Right ventricle myocardium inferior (tissue), 1 donor: ENCODE measurements at places on chromosomes 16 and 17. TPM values are rescaled to one million over a fixed set of nuclear protein-coding genes. Genes with fewer than 3 reads are reported as not detected.

GRCh38 chr17:75219815-75220214, 14.3 kb downstream of the NUP85 start:
- DNase-seq: no peak

- DNase-seq: peak; percentile 31
Observed at GRCh38 chr17:49572806-49573420, 2.8 kb upstream of the NXPH3 start.

DNA sequence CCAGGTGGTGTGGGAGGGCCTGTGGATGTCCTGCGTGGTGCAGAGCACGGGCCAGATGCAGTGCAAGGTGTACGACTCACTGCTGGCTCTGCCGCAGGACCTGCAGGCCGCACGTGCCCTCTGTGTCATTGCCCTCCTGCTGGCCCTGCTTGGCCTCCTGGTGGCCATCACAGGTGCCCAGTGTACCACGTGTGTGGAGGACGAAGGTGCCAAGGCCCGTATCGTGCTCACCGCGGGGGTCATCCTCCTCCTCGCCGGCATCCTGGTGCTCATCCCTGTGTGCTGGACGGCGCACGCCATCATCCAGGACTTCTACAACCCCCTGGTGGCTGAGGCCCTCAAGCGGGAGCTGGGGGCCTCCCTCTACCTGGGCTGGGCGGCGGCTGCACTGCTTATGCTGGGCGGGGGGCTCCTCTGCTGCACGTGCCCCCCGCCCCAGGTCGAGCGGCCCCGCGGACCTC, 798 bp downstream of the CLDN9 start:
- no peak for DNase-seq

DNA sequence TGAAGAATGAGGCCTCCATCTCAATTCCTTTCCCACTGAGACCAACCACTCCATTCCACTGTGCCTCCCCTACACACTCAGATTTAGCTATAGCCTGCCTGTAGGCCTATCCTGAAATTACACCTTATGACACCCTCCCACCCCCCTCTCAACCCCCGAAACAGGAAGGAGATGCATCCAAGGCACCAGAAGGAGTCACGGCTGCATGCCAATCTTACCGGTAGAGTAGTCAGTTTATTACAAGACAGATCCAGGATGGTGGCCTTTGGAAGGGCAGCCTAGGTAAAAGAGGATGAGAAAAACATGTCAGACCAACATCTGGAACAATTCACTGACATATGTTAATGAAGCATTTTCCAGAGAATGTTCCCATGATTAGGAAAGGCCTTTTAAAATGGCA, 2.6 kb downstream of the LRRC59 start:
- no peak for DNase-seq

DNA sequence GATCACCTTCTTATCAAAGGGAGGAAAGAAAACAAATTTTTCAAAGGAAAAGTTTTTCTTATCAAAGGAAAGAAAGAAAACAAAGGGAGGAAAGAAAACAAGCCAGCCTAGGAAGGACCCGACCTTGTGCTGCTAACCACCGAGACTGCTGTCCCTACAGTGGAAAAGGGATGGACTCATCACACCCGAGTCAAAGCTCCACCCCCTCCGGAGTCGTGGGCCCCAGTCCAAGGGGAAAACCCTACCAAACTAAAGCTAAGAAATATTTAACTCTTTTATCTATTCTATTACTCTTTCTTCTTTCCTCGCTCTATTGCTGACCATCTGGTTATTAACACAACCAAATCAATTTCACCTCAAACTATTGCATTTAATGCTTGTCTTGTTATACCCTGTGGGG, 6.1 kb upstream of the ENDOV start:
- no peak for DNase-seq

- DNase-seq: no peak
Observed at GRCh38 chr17:72970797-72971196, 121.7 kb downstream of the SLC39A11 start.

GRCh38 chr17:35390663-35391062, 17.2 kb upstream of the SLFN11 start:
- DNase-seq: no peak

DNA sequence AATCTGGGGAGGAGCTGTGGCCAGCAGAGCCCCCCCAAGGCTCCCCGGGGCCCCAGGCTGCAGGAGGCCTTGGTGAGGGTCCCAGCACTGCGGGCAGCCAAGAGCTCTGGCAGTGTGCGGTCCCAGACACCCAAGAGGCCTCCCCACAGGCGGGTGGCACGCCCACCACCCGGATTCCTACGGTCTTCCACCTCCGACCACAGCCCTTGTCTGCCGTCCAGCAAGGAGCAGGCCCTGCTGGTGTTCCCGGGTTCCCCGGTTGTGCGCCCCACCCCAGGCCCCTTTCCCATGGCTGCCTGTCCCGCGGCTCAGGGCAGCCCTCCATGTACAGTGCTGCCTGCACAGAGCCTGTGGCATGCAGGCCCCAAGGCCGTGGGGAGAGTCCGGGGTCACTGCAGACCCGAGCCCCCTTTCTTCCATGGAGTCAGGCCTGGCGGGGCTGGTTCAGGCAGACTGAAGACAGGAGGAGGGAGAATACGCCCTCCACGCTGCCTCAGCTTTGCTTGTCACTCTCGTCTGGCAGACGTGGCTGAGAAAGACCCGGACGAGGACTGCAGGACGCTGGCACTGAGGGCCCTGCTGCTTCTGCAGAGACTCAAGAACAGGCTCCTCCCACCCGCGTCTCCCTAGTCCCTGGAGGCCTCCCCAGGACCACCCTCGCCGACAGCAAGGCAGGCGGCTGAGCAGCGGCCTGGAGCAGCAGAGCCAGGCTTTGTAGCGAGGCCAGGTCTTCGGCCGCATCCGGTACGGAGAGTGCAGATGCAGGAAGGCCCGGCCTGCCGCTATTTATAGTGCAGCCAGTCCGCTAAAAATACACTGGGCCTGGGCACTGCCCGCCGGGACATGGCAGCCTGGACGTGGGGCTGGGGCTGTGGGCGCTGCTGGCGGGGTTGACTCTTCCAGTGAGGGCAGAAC, 16.4 kb downstream of the TELO2 start:
- peak; percentile 73 for DNase-seq

DNA sequence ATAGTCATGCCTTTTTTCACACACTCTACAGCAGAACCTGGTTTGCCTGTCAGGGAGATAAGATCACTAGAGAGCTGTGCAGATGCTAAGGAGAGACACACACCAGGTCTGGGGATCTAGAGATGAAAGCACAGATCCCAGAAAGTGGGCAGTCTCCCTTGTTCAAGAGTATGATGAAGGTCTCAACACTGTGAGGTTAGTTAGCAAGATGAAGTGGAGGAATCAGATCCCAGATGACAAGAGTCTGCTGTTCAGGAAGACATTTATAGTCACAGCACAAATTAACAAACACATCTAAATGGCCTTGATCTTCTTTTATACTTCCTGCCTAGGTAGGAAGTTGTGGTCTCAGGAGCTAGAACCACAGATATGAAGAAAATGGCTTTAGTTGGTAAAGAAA, 23.4 kb upstream of the SKAP1 start:
- no peak for DNase-seq

- DNase-seq: no peak
Observed at GRCh38 chr16:88922826-88923410, 54.1 kb downstream of the CBFA2T3 start.

DNA sequence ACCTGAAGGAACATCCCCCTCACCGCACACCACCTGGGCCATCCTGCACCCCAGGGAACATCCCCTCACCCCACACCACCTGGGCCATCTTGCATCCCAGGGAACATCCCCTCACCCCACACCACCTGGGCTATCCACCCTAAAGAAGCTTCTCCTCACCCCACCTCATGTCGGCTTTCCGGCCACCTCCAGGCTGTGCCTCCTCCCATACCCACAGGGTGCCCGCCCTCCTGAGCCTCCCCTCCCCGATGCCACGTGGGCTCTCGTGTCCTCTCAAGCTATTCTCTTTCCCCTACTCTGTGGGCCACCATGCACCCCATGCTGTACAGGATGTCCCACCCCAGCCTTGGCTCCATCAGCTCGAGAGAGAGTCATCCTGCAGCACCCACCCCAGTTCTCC, 18.0 kb downstream of the MYLK3 start:
- no peak for DNase-seq

DNA sequence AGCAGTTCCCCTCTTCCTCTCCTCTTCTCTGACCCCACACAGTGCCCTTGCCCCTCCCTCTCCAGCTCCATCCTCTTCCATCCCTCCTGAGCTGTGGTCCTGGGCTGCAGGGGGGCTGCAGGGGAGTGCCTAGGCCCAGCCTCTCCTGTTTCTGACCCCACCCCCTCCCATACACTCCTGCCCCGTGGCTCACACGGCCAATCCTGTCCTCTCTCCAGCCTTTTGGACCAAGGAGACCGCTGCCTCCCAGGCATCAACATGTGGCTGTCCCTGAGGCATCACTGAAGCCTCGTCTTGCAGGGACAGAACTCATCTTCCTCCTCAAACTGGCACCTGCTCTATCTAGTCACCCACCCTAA, 6.7 kb downstream of the CLUH start:
- DNase-seq: no peak

GRCh38 chr16:22088642-22089041, 3.7 kb upstream of the VWA3A start:
- no peak for DNase-seq

DNA sequence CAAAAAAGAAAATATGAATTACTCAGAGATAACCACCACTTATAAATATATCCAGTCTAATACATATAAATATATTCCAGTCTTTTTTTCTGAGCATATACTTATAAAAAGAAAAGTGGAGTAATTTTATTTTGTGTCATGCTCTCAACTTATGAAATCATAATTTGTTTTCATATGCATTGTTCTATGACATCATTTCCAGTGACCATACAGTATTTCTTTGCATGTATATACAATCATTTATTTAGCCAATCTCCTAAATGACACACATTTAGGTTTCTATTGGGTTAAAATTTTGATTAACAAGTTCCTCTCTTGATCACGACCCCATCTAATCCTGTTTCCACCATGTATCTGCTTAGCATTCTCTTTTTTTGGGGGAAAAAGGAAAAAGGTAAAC, 16.4 kb upstream of the NDEL1 start:
- DNase-seq: no peak

DNA sequence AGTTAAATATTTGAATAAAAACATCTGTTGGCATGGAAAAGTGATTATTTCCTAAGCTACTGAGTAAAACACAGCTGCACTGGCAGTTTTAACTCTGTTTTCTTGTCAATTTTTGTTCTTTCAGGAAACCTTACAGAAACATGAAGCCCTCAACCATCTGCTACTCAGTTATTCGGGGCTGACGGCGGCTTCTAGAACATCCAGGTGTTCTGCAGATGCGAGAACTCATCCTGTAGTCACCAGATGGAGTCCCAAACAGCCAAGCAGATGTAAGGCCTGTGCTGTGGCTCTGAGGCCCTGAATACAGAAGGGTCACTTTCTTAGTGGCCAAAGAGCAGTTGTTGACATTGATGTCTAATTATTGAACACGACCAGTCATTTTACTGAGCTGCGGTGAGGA, 15.5 kb downstream of the ARSG start:
- no peak for DNase-seq

DNA sequence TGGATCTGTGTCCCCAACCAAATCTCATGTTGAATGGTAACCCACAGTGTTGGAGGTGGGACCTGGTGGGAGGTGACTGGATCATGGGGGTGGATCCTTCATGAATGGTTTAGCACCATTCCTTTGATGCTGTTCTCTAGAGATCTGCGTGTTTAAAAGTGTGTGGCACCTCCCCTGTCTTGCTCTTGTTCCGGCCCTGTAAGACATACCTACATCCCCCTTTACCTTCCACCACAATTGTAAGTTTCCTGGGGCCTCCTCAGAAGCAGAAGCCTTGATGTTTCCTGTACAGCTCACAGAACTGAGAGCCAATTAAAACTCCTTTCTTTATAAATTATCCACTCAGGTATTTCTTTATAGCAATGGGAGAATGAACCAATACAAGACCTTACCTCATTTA, 257.7 kb downstream of the XYLT1 start:
- DNase-seq: no peak

DNA sequence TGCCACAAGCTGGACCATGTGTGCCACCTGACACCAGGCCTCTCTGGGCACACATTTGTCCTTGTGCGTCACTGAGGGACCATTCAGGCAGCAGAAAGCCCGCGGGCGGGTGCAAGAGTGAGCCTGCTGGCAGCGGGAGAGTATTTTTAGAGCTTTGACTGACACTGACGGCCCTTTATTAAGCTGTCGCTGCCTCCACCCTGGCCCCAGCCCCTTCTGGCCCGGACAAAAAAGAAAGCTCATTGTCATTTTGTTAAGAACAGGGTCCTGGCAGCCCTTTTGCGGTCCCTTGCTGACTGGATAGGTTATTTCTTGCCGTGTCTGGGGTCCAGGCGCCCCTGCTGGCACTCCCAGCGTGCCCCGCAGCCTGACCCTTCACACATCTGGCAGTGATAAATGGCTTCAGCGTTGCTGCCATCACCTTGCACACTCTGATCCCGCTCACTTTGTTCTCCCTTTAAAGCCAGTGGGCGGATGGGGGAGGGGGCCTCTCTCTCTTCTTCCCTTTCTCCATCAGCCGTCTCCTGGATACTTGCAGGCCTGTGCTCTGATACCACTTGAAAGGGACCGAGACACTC, 78.4 kb upstream of the NKD1 start:
- DNase-seq: no peak

DNA sequence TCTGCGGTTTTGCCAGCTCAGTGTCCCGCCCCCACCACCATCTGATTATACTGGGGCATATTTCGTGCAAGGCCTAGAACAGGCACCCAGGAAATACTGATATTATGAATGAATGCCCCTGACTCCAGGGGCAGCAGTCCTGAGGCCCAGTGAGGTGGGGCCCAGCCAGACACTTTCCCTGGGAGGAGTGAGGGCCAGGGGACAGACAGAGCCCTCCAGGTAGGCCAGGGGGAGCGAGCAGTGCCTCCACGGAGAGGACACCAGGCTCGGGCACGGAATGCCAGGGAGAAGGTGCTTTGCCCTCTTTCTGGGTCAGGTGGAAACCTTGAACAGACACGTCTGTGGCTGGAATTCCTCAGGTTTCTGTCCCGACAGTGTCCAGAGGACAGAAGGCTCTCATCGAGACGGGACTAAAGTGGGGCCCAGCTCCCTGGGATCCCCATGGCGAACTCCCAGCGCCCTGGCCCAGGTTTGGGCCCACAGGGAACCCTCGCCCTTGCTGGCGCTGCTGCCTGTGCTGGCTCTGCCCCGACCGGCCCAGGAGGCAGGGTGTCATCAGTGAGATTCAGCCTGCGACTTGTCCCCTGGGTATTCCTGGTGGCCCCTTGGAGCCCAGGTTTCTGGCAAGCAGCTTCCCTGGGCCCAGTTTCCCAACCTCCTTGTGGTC, 4.3 kb downstream of the KATNB1 start:
- no peak for DNase-seq

Gene SOX8
- 0.89 TPM for total RNA-seq

Gene KRT17
- not detected for total RNA-seq

Gene KRTAP9-2
- not detected for total RNA-seq

Gene TMEM98
- 12.7 TPM for total RNA-seq

Gene PRR15L
- total RNA-seq: not detected

Gene GPR179
- not detected for total RNA-seq

Gene TBX21
- 0.27 TPM for total RNA-seq

Gene YWHAE
- 640 TPM for total RNA-seq

Gene DNAH2
- total RNA-seq: not detected

Gene KRT23
- 0.16 TPM for total RNA-seq

Gene CCDC92B
- 0.16 TPM for total RNA-seq

Gene TBX2
- total RNA-seq: 12.1 TPM

Gene SLC12A3
- not detected for total RNA-seq
